Muscle of back (tissue), 13 donors: ENCODE measurements at places on chromosomes 1 and 21. TPM values are rescaled to one million over a fixed set of nuclear protein-coding genes. Genes with fewer than 3 reads are reported as not detected.

TLCD4 gene
- polyA plus RNA-seq: 15.6 TPM

MARCKSL1 gene
- polyA plus RNA-seq: 138 TPM

HSD11B1 gene
- polyA plus RNA-seq: 0.31 TPM

SLC2A5 gene
- polyA plus RNA-seq: 5.7 TPM

RAB29 gene
- 4.6 TPM for polyA plus RNA-seq

OTUD7B gene
- 11.9 TPM for polyA plus RNA-seq

KTI12 gene
- 3.1 TPM for polyA plus RNA-seq

LIPI gene
- polyA plus RNA-seq: 0.42 TPM

OR2T2 gene
- not detected for polyA plus RNA-seq

CR1L gene
- polyA plus RNA-seq: 0.65 TPM
